Fibroblast of skin of abdomen (primary cell): ENCODE measurements at places on chromosomes 6 and 20.

GRCh38 chr20:19768325-19768842 lies 10.3 kb downstream of the RIN2 start:
- DNase-seq: no peak

GRCh38 chr6:83199173-83199862 lies 6.2 kb downstream of the RWDD2A start:
- no peak for DNase-seq

DNA sequence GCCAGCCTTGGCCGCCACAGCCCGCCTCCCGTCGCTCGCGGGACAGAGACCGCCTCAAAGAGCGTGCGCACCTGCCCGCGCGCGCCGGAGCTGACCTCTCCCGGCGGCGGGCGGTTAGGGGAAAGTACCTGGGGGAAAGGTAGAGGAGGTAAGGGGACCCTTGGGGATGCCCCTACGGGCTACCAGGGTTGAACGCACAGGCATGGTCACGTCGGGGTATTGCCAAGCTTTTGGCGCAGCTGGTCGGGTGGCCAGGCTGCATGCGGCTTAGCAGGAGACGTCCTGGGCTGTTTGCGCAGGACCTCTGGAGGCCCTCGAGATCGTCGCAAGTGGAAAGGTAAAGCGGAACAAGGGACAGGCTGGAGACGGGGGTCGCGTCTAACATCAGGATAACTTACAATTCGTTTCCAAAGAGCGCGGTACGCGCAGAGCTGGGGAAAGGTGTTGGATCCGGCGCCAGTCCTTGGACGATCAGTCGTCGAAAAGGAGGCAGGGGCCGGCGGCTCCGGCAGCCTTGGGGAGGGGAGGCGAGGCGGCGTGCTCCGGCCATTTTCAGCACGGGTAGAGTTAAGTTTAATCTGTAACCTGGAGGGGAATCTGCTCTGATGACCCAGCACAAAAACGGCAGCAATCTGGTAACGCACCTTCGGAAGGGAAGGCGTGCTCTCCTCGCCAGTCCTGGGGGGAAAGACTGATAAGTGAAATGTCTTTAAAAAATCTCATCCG lies 9.0 kb downstream of the GNAS-AS1 start:
- DNase-seq: no peak

DNA sequence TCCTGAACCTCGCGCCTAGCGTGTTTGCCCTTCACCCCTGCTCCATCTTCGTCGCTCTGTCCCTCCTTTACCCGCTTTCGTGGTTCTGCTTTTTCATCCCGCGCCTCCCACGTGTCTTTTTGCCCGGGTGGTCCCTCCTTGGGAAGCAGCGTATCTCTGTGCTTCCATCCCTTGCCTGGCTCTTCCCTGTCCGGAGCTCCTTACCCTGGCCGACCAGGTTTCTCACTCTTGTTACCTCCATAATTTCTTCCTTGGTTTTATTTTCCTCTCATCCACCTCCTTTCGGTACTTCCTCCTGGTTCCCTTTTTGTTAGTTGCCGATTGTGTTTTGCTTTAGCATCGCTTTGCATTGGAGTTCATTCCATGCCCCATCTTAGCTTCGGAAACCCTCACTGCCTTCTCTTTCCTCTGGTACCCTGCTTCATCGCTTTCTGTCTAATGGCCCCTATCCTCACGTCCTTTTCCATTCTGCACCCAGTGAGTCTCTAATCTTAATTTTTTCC lies 735 bp downstream of the FAM135A start:
- DNase-seq: peak; percentile 6

- DNase-seq: no peak
These were observed 11.4 kb downstream of the DYNLT1 start for GRCh38 chr6:158633127-158633526.
